ENCODE measurements at places on chromosomes 6 and 20. TPM values are rescaled to one million over a fixed set of nuclear protein-coding genes. Genes with fewer than 3 reads are reported as not detected.
A peak's percentile ranks its signal among the peaks of the same experiment; 100 is the strongest.

Gene IL17A
- not detected for total RNA-seq

DNA sequence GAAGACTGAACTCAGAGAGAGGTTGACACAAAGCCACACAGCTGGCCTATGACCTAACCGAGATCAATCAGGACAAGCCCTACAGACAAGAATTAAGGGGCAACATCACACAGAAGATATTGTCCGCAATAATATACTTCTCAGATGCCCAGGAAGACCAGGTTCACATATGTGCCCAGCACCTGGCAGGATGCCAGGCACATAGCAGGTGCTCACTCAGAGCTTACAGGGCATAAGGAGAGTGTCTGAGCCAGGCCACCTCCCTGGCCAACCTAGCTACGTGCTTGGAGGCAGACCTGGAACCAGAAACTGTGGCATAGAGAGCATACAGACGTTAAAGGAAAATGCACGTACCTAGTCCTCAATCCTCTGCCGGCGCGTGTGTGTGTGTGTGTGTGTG, 87.0 kb upstream of the LRFN2 start:
- DNase-seq: no peak
- no peak overlapping the region for H3K27ac ChIP-seq
- peaks cover 3% of the 10 kb centered on the region for H3K27me3 ChIP-seq

GRCh38 chr6:100554228-100554627, 89.5 kb upstream of the SIM1 start:
- H3K4me3 ChIP-seq: no peak overlapping the region
- no peak for DNase-seq
- no peak overlapping the region for H3K27ac ChIP-seq
- H3K27me3 ChIP-seq: no peaks in the 10 kb centered on the region

DNA sequence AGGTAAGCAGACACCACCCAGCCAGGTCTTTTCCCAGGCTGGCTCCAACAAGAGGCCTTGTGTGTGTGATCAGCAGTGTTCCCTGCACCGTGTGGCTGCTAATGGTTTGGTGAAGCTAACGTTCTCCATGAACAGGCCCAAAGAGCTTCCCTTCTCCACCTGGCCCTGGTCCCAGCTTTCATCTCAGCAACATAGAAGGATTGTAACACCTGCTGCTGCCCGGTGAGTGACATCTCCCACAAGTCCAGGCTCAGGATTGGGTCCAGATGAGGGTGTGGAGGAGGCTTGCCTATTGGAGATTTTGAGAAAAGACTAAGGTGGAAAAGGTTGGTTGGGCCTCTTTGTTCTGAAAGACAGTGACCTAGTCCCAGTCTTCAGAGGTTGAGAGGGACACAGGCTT, 89.6 kb downstream of the TMEM242 start:
- H3K36me3 ChIP-seq: no peaks in the 10 kb centered on the region
- peaks cover 23% of the 10 kb centered on the region for H3K4me1 ChIP-seq
- DNase-seq: peak; percentile 48
- no peak overlapping the region for H3K4me3 ChIP-seq
- H3K27ac ChIP-seq: no peak overlapping the region

GRCh38 chr6:167212713-167213005, 54.9 kb upstream of the GPR31 start:
- DNase-seq: no peak
- H3K27ac ChIP-seq: no peak overlapping the region
- no peaks in the 10 kb centered on the region for H3K4me1 ChIP-seq
- no peaks in the 10 kb centered on the region for H3K36me3 ChIP-seq

DNA sequence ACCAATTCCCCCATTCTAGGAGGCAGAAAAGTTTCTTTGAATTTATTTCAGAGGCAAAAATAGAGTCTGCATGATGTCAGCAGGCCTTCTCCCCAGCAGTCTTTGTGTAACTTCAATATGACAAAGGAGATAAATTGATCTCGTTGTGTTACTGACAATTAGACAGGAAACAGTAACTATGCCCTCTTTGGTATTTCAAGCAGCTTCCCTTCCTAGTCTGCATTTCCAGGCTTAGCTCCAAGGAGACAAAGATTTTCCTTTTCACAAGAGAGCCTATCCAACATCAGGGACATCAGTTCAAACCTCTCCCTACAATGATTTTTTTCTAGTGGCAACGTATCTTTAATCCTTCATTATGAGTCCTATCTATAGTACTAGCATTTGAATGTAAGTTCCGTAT, 245.9 kb upstream of the HSF2 start:
- no peaks in the 10 kb centered on the region for H3K4me1 ChIP-seq
- H3K36me3 ChIP-seq: no peaks in the 10 kb centered on the region
- no peak overlapping the region for H3K4me3 ChIP-seq
- H3K27me3 ChIP-seq: no peaks in the 10 kb centered on the region
- DNase-seq: no peak

GRCh38 chr20:4985658-4986057, 15.7 kb downstream of the SLC23A2 start:
- no peaks in the 10 kb centered on the region for H3K4me1 ChIP-seq
- H3K27me3 ChIP-seq: no peaks in the 10 kb centered on the region
- no peak overlapping the region for H3K4me3 ChIP-seq
- no peaks in the 10 kb centered on the region for H3K36me3 ChIP-seq

GRCh38 chr6:110233770-110234374, 53.6 kb downstream of the CDC40 start:
- H3K4me1 ChIP-seq: no peaks in the 10 kb centered on the region
- H3K36me3 ChIP-seq: peaks cover 12% of the 10 kb centered on the region
- DNase-seq: no peak
- H3K27ac ChIP-seq: peak overlapping the region; percentile 44

- peak overlapping the region; percentile 99 for H3K27ac ChIP-seq
- peaks cover 51% of the 10 kb centered on the region for H3K4me1 ChIP-seq
- no peaks in the 10 kb centered on the region for H3K36me3 ChIP-seq
- H3K4me3 ChIP-seq: no peak overlapping the region
- no peaks in the 10 kb centered on the region for H3K27me3 ChIP-seq
- no peak for DNase-seq
Observed at GRCh38 chr6:111478749-111479148, 4.3 kb downstream of the REV3L start.

Gene KHDRBS2
- total RNA-seq: not detected

- no peaks in the 10 kb centered on the region for H3K27me3 ChIP-seq
- no peak overlapping the region for H3K27ac ChIP-seq
- H3K4me3 ChIP-seq: no peak overlapping the region
- H3K4me1 ChIP-seq: peaks cover 17% of the 10 kb centered on the region
- no peak for DNase-seq
Observed at GRCh38 chr6:119173249-119174084, 95.0 kb upstream of the FAM184A start.

- no peaks in the 10 kb centered on the region for H3K36me3 ChIP-seq
- H3K27me3 ChIP-seq: no peaks in the 10 kb centered on the region
- no peak overlapping the region for H3K27ac ChIP-seq
- no peak for DNase-seq
- H3K4me1 ChIP-seq: peaks cover 12% of the 10 kb centered on the region
Observed at GRCh38 chr20:62032609-62033368, 32.9 kb downstream of the TAF4 start.

- H3K27ac ChIP-seq: peak overlapping the region; percentile 82
- no peaks in the 10 kb centered on the region for H3K36me3 ChIP-seq
- H3K4me3 ChIP-seq: peak overlapping the region; percentile 57
- DNase-seq: peak; percentile 79
- H3K4me1 ChIP-seq: peaks cover 6% of the 10 kb centered on the region
- H3K27me3 ChIP-seq: no peaks in the 10 kb centered on the region
Observed at GRCh38 chr6:27188885-27189418, 58.5 kb upstream of the PRSS16 start.
